ENCODE measurements at places on chromosomes 4 and X.

- DNase-seq: no peak
These were observed 20.6 kb downstream of the FAM47E start for GRCh38 chr4:76272073-76272472.

GRCh38 chr4:104302731-104303130 is 192.0 kb downstream of the CXXC4 start:
- no peak for DNase-seq

DNA sequence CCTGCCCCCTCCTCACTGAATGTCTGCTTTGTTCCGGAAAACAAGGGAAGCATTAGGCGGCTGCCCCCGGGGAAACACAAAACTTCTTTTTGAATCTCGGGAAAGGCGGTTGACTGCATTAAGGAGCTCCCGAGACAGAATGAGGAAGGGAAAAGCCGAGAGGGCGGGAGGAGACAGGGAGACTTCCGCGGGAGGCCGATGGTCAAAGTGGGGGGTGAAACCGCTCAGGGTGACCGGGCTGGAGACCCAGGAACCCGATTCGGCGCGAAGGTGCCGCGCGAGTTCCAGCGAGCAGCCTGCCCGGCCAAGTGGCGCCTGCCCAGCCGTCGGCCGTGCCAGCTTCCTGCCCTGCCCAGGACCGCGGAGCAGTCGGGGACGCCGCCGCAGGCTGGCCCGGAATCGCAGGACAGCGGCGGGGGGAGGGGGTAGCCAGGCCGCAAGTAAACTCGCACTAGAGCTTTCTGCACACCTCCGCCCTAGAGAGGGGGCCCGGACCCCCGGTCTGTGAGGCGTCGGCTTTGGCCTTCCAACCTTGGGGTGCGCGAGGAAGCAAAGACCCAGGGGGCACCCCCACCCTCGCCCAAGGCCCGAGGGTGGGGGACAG is 55.1 kb upstream of the BCOR start:
- DNase-seq: peak; percentile 39

GRCh38 chr4:111269439-111269838 is 646.6 kb upstream of the PITX2 start:
- no peak for DNase-seq

GRCh38 chrX:71098302-71098701 is 2.7 kb downstream of the FOXO4 start:
- peak; percentile 34 for DNase-seq

DNA sequence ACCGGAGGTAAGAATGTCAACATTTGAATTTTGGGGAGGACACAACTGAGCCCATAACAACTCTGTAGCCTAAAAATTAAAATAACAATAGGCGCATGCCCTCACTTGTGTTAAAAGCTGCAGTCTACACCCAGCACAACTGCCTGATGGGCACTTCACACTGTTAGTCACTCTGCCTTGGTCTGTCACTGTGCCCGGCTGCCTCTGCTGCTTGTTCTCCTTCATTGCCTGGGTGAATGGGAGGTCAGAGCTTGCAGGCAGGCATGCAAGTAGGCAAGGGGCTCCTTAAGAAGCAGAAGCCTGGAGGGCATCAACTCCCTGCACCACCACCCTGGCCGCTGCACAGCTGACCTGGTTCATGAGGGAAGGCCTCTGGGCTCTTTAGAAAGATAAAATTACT is 374.8 kb downstream of the MID1IP1 start:
- DNase-seq: no peak

GRCh38 chr4:150135134-150135772 is 57.0 kb downstream of the DCLK2 start:
- no peak for DNase-seq

DNA sequence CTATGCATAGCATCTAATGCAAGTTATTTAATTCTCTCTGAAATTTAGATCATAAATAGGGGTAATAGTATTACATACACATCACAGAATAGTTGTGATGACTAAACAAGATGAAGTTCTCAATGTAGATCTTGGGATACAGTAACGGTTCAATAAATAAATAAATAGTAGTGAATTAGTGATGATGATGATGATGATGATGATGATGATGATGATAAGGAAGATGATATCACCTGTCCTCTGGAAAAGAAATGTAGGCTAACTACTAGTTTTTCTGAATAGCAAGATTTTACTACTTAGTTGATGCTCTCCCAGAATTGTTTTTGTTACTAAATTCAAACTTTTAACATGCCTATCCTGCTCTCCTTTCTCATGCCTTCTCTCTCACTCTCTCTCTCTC is 30.3 kb downstream of the SH3BGRL start:
- DNase-seq: no peak

All from hypothalamus (tissue), 51 donors.